ENCODE measurements at places on chromosomes 2 and 18. TPM values are rescaled to one million over a fixed set of nuclear protein-coding genes. Genes with fewer than 3 reads are reported as not detected.

The CROCC2 gene
- not detected for total RNA-seq

The DNAJC10 gene
- total RNA-seq = 120 TPM

The LOXHD1 gene
- not detected for total RNA-seq

The CTIF gene
- total RNA-seq = 25.1 TPM
